ENCODE measurements at places on chromosomes 7 and 10. TPM values are rescaled to one million over a fixed set of nuclear protein-coding genes. Genes with fewer than 3 reads are reported as not detected.

Gene HOXA4
- total RNA-seq: 1.4 TPM

DNA sequence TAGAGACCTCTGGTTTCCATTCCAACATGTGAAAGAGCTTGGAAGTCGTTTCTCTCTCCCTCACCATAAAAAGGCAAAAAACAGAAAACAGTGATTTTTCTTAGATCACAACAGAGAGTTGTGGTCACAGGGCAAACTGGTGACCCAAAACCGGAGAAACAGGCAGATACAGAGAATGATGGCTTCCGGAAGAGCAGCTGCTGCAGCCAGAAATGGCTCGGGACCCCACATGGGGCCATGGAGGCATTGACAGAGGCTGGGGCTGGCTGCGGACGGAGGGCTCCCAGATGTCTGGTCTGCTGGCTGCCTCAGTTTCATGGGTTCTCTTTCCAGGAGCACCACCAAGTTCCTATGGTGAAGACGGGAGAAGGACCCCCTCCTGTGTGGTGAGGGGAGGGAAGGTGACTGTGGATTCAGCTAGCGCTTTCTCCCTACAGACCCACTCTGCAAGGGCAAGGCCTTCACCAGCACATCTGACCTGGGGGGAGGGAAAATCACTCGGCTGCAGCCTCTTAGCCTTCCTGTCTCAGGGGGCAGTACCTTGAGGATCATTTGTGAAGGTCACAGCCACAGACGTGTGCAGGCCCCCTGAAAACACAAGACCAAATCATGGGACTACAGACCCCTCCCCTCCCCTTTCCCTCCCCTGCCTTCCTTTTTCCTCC lies 81.4 kb downstream of the WDR37 start:
- H3K4me3 ChIP-seq: no peak overlapping the region
- no peaks in the 10 kb centered on the region for H3K4me1 ChIP-seq
- H3K36me3 ChIP-seq: no peaks in the 10 kb centered on the region
- no peak overlapping the region for H3K27ac ChIP-seq

Gene ADRB1
- 1.0 TPM for total RNA-seq

Gene LLCFC1
- total RNA-seq: not detected

Gene SDHAF3
- total RNA-seq: 17.5 TPM

GRCh38 chr7:148584154-148584827 lies 6.3 kb upstream of the C7orf33 start:
- H3K36me3 ChIP-seq: no peaks in the 10 kb centered on the region
- H3K27me3 ChIP-seq: no peaks in the 10 kb centered on the region
- DNase-seq: no peak

Gene CYP26A1
- 0.80 TPM for total RNA-seq

GRCh38 chr10:43260911-43261577 lies 5.8 kb downstream of the RASGEF1A start:
- H3K27ac ChIP-seq: no peak overlapping the region
- no peak for DNase-seq
- no peak overlapping the region for H3K4me3 ChIP-seq
- H3K27me3 ChIP-seq: peaks cover 14% of the 10 kb centered on the region
- H3K36me3 ChIP-seq: no peaks in the 10 kb centered on the region

- H3K4me3 ChIP-seq: no peak overlapping the region
- DNase-seq: no peak
- peaks cover 8% of the 10 kb centered on the region for H3K4me1 ChIP-seq
Measured at GRCh38 chr7:10239695-10240345, 733.9 kb upstream of the PHF14 start.
